ENCODE measurements at places on chromosomes 4 and X.

DNA sequence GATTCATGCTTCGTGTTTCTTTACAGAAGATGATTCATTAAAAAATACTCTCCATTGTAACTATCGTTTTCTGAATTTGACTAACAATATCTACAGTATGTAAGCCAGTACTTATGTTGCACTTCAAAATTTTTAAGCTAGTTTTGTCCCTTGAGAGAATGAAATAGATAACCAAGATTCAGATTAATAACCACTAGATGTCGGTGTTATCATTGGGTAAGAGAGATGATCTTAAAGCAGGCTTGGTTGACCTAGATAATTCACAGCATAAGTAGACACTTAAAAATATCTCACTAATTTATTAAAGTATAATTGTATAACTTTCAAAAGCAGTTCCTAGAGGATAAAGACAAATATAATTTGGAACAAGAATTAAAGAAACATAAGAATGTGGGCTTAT is 430.9 kb downstream of the C4orf33 start:
- DNase-seq: no peak

DNA sequence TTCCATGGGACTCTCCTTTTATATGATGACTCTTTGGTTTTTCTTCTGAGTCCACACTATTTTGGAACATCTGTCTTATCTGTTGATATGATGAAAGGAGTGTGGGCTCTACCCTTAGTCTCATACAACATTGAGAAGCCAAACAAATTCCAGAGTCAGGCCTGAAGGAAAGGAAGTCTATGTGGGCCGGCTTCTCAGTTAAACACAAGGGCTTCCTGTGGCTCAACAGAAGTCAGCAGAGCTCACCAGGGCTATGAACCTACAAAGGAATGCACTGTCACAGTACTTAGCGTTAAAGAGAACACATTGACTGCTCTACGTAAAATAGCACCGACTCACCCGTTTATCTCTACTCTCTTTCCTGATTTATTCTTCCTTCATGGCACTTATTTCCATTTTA is 641.0 kb upstream of the FRG1 start:
- no peak for DNase-seq

- DNase-seq: no peak
These were observed 229.3 kb upstream of the BCOR start for GRCh38 chrX:40327085-40327484.

DNA sequence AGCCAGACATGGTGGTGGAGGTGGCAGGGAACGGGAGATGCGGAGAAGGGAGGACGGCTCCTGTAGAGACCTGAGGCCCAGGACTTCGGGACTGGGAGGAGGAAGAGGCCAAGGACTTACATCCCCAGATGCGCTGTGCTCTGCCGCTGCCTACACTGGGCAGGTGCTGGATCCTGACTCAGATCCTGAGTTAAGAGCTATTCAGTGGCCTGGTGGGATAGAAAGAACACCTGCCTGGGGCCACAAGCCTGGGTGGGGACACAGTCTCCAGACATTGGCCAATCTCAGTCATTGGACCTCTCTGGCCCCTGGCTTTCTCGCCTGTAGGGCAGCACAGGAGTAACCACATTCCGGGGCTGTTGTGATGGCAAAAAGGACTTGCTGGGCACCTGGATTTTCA is 10.9 kb upstream of the MSX1 start:
- DNase-seq: no peak

DNA sequence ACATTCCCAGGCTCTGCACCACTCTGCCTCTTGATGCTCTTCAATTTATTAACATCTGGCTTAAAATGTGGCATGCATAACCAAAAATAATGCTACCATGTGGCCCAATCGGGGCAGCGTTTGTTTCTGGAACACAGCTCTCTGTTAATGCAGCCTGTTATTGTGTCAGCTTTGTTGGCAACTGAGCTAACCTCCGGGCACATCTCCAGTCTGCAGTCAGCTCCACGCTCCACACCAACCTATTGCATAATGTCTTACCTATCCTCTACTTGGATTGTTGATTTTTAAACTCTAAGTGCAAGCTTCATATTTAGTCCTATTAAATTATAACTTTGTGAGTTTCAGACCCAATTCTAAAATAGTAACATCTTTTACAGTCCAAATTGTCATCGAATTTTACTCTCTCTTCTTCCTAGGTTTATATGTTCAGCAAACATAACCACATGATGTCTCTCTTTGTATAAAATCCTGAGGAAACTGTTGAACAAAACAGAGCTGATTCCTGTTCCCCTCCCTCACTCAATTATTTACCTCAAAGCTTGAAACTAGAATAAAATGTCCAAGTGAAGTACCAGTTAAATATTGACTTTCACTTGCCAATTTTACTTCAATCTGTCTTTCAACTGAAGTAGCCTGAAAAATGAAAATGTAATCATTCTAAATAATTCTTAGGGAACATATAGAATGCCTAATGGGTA is 92.2 kb upstream of the RAPGEF2 start:
- no peak for DNase-seq

DNA sequence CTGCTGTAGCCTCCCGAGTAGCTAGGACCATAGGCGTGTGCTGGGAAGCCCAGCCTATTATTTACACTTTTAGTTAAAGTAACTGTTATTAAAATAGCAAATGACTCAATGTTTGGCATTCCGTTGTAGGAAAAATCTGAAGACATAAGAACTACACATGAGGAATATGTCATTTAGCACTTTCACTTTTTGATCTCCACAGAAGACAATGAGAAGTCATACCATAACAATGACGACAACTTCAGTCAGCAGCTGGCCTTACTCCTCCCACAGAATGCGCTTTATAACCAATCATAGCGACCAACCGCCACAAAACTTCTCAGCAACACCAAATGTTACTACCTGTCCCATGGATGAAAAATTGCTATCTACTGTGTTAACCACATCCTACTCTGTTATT is 6.7 kb downstream of the GPR34 start:
- no peak for DNase-seq

DNA sequence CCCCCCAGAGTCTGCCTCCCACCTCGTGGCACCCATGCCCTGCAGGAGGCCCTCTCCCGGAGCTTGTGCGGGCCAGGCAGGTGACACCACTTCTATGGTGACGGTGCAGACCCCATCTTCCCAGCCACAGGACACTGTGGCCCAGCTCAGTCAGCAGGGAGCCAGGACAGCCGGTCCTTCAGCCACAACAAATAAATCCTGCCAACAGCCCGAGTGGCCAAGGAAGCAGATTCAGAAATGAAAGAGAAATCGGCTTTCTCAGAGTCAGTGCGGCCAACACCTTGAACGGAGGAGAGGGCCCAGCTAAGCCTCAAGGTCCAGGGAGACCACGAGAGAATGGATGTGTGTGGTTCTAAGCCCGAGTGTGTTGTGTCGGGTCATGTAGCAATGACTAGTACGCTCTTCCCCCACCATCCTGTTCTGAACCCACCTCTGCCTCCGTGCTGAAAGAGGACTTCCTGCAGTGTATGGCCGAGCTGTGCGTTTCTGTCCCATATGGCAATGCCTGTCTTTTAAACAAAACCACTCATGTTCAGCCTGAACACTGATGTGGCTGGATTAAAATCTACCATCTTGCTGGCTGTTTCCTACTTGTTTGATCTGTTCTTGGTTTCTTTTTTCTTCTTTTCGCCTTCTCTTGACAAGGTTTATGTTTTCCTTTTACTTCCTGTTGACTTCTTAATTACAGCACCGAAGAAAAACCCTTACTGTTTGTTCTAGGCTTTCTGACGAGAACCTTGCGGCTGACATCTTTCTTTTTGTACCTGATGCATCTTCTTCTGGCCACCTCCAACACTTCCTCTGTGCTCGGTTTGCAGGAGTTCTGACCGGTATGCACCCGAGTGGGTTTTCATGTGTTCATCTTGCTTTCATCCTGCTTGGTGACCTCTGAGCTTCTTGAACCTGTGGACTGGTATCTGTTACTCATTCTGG is 53.1 kb downstream of the GAK start:
- no peak for DNase-seq

DNA sequence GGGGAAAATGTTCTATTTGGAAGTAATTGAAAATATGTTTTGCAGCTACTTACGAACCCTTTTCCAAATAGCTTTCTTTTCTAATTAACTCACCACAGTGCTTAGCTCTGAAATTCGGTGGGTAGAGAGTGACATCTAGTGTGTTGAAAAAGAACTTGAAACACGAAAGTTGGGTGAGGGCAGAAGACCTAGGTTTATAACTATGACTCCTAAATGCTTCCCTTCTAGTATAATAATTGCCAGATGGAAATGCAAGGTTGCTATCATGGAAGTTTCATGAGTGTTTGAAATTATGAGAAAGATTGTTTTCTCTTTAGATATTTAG is 77.3 kb upstream of the NOCT start:
- no peak for DNase-seq

- DNase-seq: no peak
These were observed 83.8 kb downstream of the MOSPD2 start for GRCh38 chrX:14956813-14957582.

DNA sequence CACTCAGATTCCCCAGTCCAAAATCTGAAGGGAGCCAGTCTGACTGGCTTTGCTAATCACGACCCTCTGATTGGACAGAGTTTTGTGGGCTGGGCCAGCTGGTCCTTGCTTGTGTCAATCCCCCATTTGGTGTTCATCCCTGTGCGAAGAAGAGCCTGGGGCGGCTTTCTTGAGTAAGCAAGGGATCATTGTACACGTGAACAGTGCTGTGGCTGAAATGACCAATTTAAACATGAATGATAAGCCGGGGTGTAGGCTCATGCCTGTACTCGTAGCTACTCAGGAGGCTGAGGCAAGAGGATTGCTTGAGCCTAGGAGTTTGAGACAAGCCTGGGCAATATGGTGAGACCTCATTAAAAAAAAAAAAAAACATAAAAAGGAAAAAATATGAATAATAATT is 379.1 kb downstream of the RAPGEF2 start:
- DNase-seq: no peak

DNA sequence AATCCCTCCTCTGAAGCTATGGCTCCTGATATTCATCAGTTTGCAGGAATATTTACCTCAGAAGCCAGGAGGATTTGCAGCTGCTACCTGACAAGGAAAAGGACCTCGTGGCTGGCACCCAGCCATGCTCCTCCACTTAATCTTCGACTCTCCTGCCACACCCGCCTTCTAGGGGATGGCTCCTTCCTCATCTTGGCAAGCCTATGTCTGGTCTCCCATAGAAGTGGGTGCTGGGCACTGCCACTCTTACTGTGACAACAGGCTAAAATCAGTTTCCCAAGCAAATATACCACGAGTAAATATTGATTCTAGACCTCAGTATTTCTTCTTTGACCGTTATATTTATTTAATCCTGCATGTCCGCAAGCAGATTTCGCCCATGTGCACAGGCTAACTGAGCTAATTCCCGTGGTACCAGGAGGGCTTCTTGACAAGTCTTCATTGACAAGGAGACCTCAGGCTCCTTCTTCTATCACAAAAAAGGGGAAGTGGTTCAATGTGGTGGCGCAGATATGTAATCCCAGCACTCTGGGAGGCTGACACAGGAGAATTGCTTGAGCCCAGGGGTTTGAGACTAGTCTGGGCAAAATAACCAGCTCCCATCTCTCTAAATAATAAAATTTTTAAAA is 52.6 kb upstream of the DCTD start:
- no peak for DNase-seq

GRCh38 chr4:76703123-76703490 is 194.8 kb downstream of the SOWAHB start:
- DNase-seq: no peak

GRCh38 chr4:121155893-121156292 is 8.2 kb downstream of the TNIP3 start:
- no peak for DNase-seq

DNA sequence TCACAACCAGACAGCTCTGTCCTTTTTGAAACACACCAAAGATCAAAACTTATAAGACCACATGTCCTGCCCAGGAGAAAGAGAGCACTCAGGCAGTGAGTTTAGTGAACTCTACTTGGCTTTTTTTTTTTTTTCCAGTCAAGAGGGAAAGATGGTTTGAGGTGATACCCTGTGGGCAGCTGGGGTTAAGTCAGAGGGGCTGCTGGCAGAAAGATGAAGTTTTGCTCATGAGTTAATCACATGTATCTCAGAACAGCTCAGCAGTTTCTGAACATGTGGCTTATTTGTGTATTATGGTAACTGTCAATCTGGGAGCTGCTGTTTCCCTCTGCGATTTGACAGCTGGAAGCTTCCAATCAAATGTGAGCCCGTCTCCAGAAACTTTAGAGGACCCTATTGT is 56.4 kb upstream of the MAP3K15 start:
- no peak for DNase-seq

DNA sequence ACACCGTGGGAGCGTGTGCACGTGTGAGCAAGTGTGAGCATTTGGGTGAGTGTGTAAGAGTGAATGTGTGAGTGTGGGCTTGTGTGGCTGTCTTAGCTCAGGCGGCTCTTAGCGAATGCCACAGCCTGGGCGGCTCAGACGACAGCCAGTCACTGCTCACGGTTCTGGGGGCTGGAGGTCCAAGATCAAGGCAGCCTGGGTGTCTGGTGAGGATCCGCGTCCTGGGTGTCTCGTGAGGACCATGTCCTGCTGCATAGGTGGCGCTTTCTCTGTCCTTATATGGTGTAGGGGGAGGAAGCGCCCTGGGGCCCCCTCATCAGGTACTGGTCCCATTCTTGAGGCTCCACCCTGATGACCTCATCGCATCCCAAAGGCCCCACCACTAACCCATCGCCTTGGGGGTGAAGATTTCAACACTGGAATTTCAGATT is 4.5 kb downstream of the DOK7 start:
- DNase-seq: no peak

GRCh38 chr4:45423896-45424295 is 697.5 kb upstream of the GNPDA2 start:
- no peak for DNase-seq

- DNase-seq: no peak
These were observed 162.2 kb upstream of the NDST4 start for GRCh38 chr4:115275615-115276014.

DNA sequence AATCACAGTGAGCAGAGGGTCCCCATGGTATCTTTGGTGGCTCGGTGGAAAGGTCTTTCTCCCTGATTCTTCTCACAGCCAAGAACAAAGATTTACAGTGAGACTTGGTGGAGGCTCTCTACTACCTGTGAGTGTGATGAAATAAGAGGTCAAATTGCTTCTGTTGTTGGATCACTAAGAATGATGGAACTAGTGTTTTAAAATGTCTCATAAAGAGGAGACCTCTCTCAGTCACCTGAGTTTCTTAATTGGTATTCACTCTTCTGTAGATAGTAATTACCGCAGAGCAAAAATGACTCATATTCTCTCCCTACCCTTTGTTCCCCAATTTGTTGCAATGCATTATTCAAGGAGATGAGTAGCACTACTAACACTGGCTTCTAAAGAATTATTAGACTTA is 100.9 kb upstream of the TBC1D9 start:
- DNase-seq: no peak

GRCh38 chr4:82402196-82402775 is 28.0 kb downstream of the HNRNPDL start:
- no peak for DNase-seq

DNA sequence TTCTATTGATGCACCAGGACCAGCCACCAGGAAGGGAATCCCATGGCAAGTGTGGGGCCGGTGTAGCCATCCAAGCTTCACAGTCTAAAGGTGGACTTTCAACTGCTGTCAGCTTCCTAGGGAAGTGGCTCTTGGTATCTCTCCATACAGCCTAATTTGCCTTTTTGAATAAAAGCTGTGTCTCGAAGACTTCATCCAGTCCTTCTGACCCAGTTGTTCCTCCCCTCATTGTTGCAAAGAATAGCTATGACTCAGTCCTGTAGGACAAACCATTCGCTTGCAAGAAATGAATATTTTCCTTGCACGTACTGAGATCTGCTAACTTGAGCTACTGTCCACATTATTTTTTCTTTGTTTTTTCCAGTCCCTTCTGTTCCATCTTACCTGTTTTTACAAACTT is 145.1 kb upstream of the CTSO start:
- no peak for DNase-seq

All from activated naive CD4-positive, alpha-beta T cell (primary cell).